Activated T-helper 1 cell treated with anti-CD3 and anti-CD28 coated beads, Interleukin-12 subunit alpha, Interleukin-12 subunit beta, Interleukin-2, Interleukin-4 antibody, amounts not matched to agents 30 ng/mL and 10 ng/mL and 1 ng/mL, durations not matched to agents 14 hours and 24 hours and 36 hours (primary cell): ENCODE measurements at places on chromosomes 13 and 19.

DNA sequence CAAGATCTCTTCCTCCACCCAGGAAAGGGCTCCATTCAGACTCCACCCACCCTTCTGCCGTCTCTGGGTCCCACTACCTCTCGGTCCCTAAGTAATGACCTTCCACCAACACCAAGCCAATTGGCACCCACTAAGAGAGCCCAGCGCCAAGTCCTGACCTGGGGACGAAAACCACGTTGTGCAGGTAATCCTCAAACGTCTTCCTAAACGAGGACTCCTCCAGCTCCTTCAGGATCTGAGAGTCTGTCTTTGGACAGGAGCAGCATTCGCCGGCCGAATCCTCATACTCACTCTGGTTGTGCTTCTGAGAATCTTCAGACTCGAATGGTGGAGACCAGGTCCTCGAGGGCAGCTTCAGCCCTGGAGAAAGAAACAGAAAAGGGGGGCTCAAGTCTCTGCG is 83.1 kb downstream of the ZNF557 start:
- no peak for DNase-seq

- no peak for DNase-seq
Measured at GRCh38 chr13:32453981-32454380, 26.1 kb upstream of the N4BP2L1 start.

- DNase-seq = no peak
Measured at GRCh38 chr13:38767506-38768265, 80.8 kb downstream of the FREM2 start.

- no peak for DNase-seq
Measured at GRCh38 chr13:85486663-85487062, 312.6 kb downstream of the SLITRK6 start.

DNA sequence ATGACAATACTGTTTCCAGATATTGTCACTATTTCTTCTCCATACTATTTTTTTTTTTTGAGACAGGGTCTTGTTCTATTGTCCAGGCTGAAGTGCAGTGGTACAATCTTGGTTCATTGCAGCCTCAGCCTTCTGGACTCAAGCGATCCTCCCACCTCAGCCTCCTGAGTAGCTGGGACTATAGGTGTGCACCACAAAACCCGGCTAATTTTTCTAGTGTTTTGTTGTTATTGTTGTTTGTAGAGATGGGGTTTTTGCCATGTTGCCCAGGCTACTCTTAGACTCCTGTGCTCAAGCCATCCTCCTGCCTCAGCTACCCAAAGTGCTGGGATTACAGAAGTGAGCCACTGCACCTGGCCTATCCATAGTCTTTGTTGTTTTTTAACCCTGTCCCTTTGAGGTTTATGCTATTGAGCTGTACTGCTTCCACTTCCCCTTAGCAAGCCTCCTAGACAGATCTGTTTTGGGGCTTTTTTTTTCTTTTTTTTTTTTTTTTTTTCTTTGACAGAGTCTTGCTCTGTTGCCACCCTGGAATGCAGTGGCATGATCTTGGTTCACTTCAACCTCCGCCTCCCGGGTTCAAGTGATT is 27.6 kb upstream of the MAP3K10 start:
- DNase-seq = no peak

- no peak for DNase-seq
Measured at GRCh38 chr19:46211201-46211881, 18.2 kb upstream of the IGFL1 start.

GRCh38 chr19:34881982-34882381 is 44.7 kb upstream of the ZNF30 start:
- DNase-seq = no peak

- DNase-seq = no peak
Measured at GRCh38 chr19:42057846-42058245, 12.2 kb downstream of the GRIK5 start.

GRCh38 chr13:65855242-65855805 is 1374.8 kb downstream of the PCDH9 start:
- no peak for DNase-seq

- DNase-seq = no peak
Measured at GRCh38 chr13:109157275-109157674, 527.9 kb downstream of the MYO16 start.

DNA sequence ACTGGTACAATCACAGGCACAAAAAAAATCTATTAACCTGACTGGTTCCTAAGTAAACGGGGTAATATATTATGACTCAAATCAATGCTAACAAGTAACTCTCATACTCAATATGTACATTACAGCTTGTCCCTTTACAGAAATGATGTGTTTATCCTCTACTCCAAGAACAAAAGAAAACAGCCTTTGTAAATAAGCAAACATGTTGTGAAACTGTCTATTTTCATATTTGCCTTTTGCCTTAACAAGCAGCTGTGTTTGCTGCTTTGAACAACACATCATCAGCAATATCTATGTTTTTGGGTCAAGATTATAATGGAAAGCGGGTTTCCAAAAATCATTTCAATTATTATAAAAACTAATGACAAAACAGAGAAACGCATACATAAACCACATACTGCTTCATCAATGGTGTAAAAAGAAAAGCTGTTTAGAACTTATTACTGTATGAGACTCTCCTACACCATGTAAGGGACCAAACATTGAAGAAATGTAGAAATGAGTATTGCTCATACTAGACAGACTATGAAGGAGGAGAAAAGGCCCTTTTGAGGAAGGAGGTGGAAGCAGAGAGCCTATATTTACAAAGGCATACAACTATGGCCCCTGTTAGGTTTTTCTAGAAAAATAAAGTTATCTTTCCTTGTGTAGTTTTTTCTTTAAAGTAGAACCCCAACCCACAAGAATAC is 14.8 kb downstream of the TBC1D4 start:
- DNase-seq = no peak

DNA sequence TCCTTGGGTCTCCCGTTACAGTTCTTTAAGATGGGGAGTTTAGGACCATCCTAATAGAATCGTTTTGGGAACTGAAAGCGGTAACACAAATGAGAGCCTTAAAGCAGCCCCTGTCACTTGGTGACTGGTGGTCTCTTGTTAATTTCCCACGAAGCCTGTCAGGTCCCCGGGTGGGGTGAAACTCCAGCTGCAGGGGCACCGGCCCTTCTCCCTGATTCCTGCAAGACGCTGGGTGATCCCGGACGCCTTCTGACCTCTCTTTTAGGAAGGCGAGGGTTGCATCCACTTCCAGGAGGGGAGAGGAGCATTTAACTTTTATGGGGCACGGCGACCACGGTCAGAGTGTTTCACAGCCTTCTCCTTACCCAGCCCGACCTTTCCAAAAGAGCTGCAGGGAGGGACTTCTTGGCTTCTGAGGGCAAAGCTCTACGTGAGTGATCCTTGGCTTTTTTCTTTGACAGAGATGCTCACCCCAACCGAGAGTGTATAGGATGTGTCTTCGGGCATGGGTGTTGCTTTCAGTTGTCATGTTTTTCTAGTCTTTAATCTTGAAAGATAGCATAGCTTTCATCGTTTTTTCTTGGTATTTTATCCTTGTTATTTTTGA is 688 bp downstream of the ZNF225 start:
- DNase-seq = no peak

GRCh38 chr13:31824705-31825517 is 85.6 kb downstream of the RXFP2 start:
- no peak for DNase-seq

GRCh38 chr13:110546926-110547325 is 14.6 kb downstream of the RAB20 start:
- no peak for DNase-seq

GRCh38 chr13:80945328-80945727 is 604.4 kb upstream of the SPRY2 start:
- no peak for DNase-seq

DNA sequence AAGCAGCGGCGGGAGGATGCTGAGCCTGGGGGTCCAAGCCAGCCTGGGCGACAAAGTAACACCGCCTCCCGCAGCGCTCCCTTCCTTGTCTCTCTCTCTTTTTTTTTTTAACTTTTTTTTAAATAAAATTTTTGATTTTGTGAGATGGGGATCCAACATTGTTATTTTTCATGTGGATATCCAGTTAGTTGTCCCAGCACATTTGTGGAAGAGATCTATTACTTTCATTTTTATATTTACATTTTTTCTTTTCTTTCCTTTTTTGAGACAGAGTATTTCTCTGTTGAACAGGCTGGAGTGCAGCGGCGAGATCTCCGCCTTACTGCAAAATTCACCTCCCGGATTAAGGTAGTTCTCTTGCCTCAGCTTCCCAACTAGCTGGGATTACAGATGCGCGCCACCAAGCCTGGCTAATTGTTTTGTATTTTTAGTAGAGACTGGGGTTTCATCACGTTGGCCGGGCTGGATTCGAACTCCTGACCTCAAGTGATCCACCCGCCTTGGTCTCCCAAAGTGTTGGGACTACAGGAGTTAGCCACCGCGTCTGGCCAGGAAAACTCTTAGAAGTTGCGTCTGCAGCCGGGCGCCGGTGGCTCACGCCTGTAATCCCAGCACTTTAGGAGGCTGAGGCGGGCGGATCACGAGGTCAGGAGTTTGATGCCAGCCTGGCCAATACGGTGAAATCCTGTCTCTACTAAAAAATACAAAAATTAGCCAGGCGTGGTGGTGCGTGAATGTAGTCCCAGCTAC is 19.4 kb downstream of the ZNF816 start:
- DNase-seq = no peak

GRCh38 chr19:4474514-4475022 is 2.5 kb downstream of the HDGFL2 start:
- DNase-seq = no peak

DNA sequence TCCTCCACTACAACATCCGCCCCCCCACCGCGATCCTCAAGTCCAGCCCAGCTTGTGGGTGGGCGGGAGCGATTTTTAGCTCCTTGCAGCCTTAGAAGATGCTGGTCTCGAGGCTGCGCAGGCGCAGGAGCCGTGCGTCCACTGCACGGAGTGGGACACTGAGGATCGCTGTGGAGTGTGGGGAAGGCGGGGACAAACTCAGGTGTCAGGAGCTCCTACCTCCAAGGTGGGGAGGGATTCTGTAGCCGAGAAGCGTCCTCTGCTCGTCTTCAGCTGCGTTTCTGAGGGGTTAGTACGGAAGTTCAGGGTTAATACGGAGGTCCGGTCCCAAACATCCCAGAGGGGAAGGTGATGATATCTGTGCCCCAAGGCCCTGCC is at the start of gene RTBDN:
Gene RTBDN (minus strand): TSS at position 14 of the 378 bp plus-strand sequence. CDS start 4,600 bp downstream, outside the sequence.
- no peak for DNase-seq

DNA sequence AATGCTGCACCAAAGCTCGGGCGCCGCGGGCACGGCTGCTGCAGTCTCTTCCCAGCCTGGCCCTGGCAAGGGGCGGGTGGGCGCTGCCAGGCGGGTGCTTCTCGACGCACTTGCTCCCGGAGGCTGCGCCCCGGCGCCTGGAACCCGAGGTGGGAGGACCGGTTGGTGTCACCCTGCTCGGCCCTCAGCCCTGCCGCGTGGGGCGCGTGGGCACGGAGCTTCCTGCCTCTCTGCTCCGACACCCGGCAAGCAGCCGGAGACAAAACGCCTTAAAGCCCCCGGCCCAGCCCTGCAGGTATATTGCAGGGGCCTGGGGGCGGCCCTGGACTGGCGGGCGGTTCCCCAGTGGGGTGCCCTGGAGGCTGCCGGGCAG is 34.7 kb downstream of the BTBD2 start:
- no peak for DNase-seq

DNA sequence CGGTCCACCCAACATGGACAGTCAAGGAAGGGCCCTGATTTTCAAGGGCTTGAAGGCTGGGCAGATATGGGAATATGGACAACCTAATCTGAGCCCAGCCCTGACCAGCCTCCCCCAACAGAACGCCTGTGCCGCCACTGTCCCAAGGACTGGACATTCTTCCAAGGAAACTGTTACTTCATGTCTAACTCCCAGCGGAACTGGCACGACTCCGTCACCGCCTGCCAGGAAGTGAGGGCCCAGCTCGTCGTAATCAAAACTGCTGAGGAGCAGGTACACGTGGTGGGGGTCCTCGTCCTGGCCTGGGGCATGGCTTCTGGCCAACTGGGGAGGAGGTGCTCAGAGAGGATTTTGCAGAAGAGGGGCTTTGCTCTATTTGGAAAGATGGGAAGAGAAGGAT is 3.5 kb downstream of the CLEC4M start:
- no peak for DNase-seq
